ENCODE measurements at places on chromosomes 3 and 15.
A peak's percentile ranks its signal among the peaks of the same experiment; 100 is the strongest.

DNA sequence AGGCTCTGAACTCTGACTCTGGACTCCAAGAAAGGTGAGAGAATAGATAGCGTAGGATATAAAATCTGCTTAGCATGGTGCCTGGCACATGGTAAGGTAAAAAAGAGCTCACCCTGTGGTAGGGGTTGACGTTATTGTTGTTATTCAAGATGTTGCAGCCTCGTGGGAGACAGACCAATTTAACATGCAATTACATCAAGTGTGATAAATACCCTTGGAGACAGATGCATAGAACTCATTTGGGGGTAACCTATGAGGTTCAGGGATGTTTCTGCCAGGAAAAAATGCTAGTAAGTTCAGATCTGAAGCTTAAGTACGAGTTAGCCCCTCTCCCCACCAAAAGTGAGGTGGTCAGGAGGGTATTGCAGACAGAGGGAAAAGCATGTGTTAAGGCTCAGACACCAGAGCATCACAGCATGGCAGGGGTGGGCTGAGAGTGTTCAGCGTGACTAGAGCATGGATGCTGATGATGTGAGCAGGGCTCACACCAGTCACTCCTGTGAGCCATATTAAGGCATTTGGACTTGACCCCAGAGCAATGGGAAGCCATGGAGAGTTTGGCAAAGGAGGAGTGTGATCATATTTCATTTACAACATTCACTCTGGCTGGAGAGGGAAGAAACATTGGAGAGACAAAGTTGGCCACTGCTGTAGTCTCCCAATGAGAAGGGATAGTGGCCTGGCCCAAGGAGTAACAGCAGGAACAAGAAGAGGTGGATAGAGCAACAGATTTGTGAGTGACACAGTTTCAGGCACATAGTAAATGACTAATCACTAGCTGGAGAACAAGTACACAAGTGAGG, 181.0 kb downstream of the UACA start:
- peaks cover 11% of the 10 kb centered on the region for H3K27me3 ChIP-seq
- no peak overlapping the region for H3K27ac ChIP-seq
- H3K4me3 ChIP-seq, result no peak overlapping the region

DNA sequence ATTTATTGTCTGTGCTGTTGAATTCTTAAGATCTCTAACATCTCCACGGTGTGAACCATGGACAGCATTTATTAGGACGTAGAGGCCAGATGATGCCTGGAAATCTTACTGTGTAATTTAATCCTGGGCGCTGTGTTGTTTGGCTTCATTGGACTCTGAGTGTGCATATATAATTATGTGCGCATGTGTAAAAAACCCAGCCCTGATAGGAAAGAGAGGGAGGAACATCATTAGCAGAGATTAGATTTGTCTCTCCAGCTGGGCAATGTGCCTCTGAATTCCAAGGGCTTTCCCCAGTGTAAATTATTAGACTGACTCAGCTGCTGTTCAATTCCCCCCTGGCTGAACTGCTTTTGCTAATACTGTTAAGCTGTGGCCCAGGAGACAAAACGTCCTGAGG, 39.6 kb downstream of the MAP3K13 start:
- peak; percentile 4 for DNase-seq
- H3K4me3 ChIP-seq, result no peak overlapping the region
- no peak overlapping the region for H3K27ac ChIP-seq
- peaks cover 2% of the 10 kb centered on the region for H3K27me3 ChIP-seq

DNA sequence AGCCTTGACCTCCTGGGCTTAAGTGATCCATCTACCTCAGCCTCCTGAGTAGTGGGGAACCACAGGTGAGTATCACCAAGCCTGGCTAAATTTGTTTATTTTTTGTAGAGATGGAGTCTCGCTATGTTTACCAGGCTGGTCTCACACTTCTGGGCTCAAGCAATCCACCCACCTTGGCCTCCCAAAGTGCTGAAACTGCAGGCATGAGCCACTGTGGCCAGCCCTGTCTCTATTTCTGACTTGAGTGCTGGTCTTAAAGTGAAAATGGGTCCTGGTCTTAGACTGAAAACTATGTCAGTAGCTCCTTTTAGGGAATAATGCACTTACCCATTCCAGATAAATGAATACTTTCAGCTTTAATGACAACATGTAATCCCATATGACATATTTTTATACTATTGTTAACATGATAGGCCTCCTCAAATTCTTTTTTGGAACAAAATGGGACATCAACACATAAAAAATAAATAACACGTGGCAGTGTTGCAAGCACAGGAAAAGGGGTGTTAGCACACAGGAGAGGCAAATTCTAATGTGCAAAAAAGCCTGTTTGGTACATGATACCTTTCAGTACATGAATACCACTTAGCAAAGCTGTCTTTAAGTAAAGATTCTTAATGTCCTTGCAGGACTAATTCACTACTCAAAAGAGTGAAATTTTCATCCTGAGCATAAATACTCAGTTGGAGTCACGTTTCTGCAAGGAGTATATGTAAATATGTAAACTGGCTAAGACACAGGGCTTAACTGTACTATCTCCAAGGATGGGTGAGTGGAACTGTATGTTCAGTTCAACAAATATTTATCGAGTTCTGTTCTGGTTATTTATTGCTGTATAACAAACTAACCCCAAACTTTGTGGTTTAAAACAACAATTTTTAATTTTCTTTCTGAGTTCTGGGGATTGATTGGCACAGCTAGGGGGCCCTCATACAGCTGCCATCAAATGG, 194.7 kb downstream of the NR1D2 start:
- DNase-seq, result no peak
- H3K4me3 ChIP-seq, result no peak overlapping the region
- peaks cover 4% of the 10 kb centered on the region for H3K36me3 ChIP-seq
- H3K27ac ChIP-seq, result no peak overlapping the region
- H3K4me1 ChIP-seq, result peaks cover 38% of the 10 kb centered on the region

GRCh38 chr3:149917124-149917667, 53.5 kb downstream of the PFN2 start:
- H3K27ac ChIP-seq, result no peak overlapping the region
- H3K4me3 ChIP-seq, result no peak overlapping the region
- peaks cover 15% of the 10 kb centered on the region for H3K36me3 ChIP-seq
- no peak for DNase-seq
- H3K4me1 ChIP-seq, result no peaks in the 10 kb centered on the region

DNA sequence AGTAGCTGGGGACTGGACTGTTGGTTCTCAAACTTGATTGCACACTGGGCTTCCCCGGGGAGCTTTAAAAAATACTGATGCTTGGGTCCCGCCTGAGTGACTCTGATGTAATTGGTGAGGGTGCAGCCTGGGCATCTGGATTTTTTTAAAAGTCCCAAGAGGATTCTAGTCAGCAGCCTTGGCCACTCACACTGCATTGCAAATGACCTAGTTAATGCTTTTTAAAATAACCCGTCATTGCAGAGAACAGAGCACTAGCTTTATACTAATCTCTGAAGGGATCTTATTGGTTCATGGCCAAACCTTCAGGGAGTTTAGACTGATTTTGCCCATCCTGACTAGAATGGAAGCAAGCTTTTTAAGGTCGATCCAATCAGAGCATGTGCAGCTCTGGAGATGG, 310.6 kb upstream of the PROK2 start:
- no peak overlapping the region for H3K27ac ChIP-seq
- H3K36me3 ChIP-seq, result no peaks in the 10 kb centered on the region
- peaks cover 2% of the 10 kb centered on the region for H3K4me1 ChIP-seq
- H3K27me3 ChIP-seq, result peaks cover 60% of the 10 kb centered on the region
- H3K4me3 ChIP-seq, result no peak overlapping the region
- no peak for DNase-seq

DNA sequence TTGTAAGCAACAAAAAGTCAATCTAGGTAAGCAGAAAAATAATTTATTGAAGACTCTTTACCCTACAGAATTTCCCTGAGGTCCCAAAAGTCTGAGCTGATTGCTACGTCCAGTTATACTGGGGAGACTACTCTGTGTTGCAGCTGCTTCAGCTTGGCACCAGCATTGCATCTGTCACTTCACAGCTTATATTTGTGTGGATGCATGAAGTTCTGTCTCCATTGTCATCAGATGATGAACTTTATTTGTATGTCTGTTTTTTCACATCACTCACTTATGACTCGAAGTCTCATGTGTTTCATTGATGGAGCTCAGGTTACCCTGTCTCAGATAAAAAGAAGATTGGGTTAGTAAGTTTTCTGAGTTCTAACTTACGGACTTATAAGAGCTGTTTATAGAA, 75.3 kb upstream of the LRRFIP2 start:
- peaks cover 11% of the 10 kb centered on the region for H3K36me3 ChIP-seq
- DNase-seq, result no peak
- no peaks in the 10 kb centered on the region for H3K27me3 ChIP-seq
- H3K4me1 ChIP-seq, result peaks cover 61% of the 10 kb centered on the region
- no peak overlapping the region for H3K4me3 ChIP-seq

DNA sequence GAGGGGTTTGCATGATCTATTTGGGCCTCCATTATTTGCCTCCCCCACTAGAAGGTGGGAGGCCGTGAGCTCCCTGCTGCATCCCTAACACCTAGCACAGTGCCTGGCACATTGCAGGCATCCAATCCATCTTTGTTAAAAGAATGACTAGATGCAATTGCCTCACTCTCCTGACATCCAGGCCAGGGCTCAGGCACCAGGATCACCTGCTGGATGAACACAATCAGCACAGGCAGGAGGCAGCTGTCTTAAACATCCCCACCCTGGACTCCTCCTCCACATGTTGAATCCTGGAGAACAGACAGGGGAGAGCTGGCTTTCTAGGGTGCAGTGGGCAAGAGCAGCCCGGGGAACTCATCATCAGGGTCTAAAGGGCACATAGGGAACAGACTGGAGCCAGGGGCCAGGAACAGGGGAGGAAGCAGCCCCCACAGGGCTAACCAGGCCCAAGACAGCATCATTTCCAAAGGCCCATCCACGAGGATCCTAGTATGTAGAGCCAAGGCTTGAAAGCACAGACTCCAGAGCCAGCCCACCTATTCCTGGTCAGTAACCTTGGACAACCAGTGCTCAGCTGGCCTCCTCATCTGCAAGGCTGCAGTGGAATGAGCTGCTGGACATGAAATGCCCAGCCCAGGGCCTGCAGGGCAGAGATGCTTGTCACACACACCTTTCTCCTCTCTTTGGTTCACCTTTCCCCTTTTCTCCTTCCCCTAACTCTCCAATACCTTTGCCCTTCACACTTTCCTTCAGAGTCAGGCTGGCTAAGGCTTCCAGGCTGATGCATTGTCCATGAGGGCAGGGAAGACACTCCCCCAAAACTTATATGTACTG, 254.4 kb upstream of the TLE3 start:
- no peak overlapping the region for H3K27ac ChIP-seq
- H3K27me3 ChIP-seq, result peaks cover 56% of the 10 kb centered on the region
- H3K36me3 ChIP-seq, result no peaks in the 10 kb centered on the region

DNA sequence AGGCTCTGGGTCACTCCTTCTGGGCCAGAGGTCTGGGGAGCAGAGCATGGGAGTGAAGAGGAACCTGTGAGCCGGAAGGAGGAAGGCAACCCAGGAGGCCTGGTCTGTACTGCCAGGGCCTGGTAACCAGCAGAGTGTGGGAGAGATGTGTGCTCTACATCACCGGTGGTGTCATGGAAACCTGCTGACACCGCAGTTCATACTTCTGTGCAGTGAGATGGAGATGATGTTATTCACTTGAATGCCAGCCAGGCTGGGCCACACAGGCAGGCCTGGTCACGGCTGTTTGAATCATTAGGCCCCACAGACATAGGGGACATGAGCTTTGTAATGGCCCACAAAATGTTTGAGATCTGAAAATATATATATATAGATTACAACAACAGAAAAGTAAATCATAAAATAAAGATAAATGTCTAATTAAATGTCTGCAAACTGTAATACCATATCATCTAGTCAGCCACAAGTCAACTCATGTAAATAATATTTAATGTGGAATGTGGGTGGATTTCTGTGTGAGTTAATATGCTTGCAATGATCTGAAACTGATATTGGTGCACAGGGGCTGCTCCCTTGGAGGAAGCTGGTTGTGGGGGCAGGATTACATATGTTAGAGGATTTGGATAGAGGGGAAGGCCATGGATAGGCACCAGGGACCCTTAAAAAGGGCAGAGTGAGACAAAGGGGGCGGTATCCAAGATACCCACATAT, 108.5 kb upstream of the PFN2 start:
- H3K4me3 ChIP-seq, result peak overlapping the region; percentile 70
- peaks cover 5% of the 10 kb centered on the region for H3K27me3 ChIP-seq
- peak; percentile 92 for DNase-seq
- H3K36me3 ChIP-seq, result peaks cover 12% of the 10 kb centered on the region

GRCh38 chr15:51089699-51090453, 4.8 kb downstream of the TNFAIP8L3 start:
- DNase-seq, result peak; percentile 30
- no peaks in the 10 kb centered on the region for H3K36me3 ChIP-seq
- peaks cover 12% of the 10 kb centered on the region for H3K4me1 ChIP-seq
- H3K4me3 ChIP-seq, result no peak overlapping the region

GRCh38 chr3:13148561-13149329, 75.5 kb upstream of the IQSEC1 start:
- DNase-seq, result no peak
- H3K27me3 ChIP-seq, result peaks cover 40% of the 10 kb centered on the region
- H3K27ac ChIP-seq, result no peak overlapping the region

DNA sequence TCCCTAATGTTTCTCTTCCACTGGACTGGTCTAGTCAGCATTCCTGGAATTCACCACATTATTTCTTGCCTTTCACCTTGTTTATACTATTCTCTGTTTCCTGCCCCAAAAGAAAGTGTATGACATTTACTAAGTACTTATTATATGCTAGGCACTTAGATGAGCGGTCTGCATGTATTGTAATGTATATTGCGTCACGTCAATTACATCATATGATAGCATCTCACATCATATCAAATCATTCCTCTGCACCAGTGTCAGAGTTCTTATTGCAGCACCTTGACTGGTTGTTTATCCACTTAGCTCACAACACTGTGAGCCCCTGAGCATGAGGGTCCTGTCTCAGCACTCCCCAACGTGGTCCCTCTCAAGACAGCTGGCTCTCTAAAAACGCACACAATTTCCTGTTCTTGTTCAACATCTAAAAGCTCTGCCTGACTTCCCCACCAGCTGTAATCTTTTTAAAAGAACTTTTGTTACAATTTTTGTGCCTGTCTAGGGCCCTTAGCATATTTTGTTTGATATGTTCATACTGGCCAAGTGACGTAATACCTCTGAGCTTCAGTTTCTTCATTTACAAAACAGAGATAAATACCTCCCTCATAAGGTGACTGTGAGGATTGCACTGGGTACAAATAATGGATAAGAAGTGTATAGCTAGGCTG, 58.8 kb downstream of the ARHGAP31 start:
- H3K27me3 ChIP-seq, result no peaks in the 10 kb centered on the region
- H3K27ac ChIP-seq, result peak overlapping the region; percentile 63
- H3K4me1 ChIP-seq, result peaks cover 38% of the 10 kb centered on the region
- DNase-seq, result peak; percentile 75
- no peaks in the 10 kb centered on the region for H3K36me3 ChIP-seq

GRCh38 chr3:195394024-195394423, 48.8 kb downstream of the ACAP2 start:
- H3K36me3 ChIP-seq, result no peaks in the 10 kb centered on the region
- H3K27ac ChIP-seq, result no peak overlapping the region
- H3K4me1 ChIP-seq, result peaks cover 13% of the 10 kb centered on the region
- DNase-seq, result no peak
- H3K4me3 ChIP-seq, result no peak overlapping the region

GRCh38 chr3:123098426-123099330, 31.9 kb downstream of the PDIA5 start:
- H3K4me3 ChIP-seq, result no peak overlapping the region
- H3K36me3 ChIP-seq, result peaks cover 39% of the 10 kb centered on the region
- DNase-seq, result peak; percentile 20
- no peak overlapping the region for H3K27ac ChIP-seq

- no peak overlapping the region for H3K4me3 ChIP-seq
- no peaks in the 10 kb centered on the region for H3K36me3 ChIP-seq
Measured at GRCh38 chr15:88998980-88999713, 86.0 kb upstream of the MFGE8 start.

Measured in HFFc6 (cell line).